ENCODE measurements at places on chromosomes 3 and 15.

DNA sequence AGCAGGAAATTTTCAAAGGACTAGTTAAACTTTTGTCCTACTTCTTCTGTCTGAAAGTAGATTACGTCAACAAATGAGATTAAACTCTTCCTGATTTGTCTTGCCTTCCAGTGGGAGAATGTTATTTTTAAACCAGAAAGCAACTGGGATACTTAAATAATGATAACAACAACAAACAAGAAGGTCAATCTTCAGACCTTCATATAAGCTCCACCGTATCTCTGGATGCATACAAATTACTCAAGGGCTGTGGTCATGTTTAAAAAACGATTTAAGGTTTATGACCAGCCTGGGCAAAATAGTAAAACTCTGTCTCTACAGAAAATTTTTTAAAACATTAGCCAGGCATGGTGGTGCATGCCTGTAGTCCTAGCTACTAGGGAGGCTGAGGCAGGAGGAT lies 145.3 kb upstream of the NPHP3 start:
- DNase-seq: no peak

DNA sequence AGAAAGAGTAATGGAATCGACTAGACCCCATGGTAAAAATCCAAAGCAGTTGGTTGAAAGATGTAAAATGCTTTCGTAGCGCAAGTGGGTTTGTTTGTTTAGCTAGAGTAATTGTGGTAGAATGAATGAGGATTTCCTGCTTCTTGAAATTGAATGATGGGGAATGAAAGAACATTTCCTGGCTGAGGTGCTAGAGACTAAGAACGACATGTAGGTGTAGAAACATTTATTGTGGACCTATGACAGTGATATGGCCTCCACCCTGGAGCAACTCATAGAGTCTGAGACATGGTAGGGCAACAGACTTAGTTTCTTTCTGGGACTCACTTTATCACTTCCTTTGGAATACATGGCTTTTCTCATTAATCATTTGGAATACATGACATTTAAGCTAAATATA lies 467.6 kb upstream of the CFAP20DC start:
- no peak for DNase-seq

- no peak for DNase-seq
Observed at GRCh38 chr3:147729641-147730040, 320.5 kb downstream of the ZIC1 start.

- DNase-seq: peak; percentile 45
Observed at GRCh38 chr15:38560456-38560926, 4.1 kb downstream of the RASGRP1 start.

DNA sequence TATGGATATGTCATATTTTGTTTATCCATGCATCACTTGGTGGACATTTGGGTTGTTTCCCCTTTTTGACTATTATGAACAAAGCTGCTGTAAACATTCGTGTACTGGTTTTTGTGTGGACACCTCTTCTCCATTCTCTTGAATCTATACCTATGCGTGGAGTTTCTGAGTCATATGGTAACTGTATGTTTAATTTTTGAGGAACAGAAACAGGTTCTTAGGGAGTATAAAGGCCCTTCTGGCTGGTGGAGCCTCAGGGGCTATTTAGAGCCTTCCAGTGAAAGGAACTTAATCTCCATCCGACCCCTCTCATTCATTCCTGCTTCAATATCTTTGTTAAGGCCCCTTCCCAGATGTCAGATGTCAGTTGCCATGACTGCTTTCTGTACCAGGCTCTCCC lies 14.1 kb upstream of the CTXND1 start:
- no peak for DNase-seq

- no peak for DNase-seq
Observed at GRCh38 chr15:51803965-51804364, 25.5 kb upstream of the TMOD3 start.

DNA sequence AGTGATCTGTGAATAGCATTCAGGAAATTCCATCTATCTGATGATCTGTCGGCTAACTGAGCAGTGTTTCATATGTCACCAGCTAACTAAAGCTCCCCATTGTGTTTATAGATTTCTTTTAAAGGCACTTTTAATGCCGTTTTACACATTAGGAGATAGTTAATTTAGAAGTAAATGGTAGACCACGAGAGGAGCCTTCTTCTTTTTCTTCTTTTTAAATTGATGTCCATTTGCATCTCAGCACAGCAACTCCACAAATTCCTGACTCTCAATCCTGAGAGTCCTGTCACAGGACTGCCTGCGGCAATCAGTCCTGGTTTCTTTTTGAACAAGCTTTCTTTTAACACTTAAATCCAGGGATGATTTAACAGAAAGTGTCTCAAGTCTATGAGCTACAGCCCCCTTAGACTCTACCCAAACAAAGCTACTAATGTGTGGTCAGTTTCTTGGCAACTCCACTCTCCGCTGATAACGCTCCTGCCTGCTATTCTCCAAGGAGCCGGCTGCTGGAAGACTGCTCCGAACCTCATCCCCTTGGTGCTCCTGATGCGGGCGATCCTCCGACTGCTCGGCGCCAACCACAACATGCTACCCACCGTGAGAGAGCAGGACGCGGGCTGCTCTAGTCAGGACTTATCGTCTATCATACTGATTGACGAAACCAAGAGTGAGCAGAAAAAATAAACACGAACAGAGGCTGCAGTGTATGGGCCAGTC lies 421.4 kb downstream of the MECOM start:
- no peak for DNase-seq

GRCh38 chr3:99429502-99429901 lies 208.9 kb upstream of the COL8A1 start:
- no peak for DNase-seq

DNA sequence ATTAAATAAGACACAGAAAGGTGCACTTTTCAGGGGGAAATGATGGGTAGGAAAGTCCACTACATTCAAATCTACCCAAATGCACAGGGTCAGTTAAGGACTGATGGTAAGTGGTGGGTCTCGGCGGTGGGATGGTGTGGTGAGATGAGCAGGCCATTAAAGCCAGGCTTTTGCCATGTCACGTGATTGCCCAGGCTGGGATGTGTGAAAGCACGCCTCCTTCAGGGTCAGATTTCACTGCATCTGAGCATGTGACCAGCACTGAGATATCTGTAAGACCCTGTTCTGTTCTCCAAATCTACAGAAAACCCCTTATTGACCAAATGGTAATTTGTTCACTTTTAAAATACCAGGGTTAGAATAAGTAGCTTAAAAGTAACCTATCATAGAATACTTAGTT lies 301.5 kb downstream of the MEX3B start:
- no peak for DNase-seq

- DNase-seq: no peak
Observed at GRCh38 chr3:61617041-61617440, 55.7 kb downstream of the PTPRG start.

Measured in esophagus muscularis mucosa (tissue), 4 donors.